Type B pancreatic cell (in vitro differentiated cells): ENCODE measurements at places on chromosomes 3 and 15.

DNA sequence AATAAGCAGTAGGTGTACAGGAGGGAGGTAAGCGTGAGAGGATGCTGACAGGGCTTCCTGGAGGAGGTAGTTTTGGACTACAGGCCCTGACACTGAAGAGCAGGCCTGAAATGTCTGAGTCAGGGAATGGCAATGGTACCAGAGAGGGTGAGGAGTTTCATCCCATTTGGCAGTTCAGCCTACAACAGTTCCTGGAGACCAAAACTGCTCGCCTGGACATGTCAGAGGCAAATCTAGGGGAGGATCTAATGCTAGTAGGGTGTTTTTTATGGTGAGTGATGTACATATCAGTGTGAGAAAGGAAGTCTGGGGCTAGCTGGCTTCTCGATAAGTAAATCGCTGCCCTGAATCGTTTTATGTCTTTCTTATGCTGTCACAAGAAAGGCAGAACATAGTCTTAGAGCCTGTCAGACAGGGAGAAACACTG, 13.8 kb upstream of the TNFSF10 start:
- DNase-seq: no peak

DNA sequence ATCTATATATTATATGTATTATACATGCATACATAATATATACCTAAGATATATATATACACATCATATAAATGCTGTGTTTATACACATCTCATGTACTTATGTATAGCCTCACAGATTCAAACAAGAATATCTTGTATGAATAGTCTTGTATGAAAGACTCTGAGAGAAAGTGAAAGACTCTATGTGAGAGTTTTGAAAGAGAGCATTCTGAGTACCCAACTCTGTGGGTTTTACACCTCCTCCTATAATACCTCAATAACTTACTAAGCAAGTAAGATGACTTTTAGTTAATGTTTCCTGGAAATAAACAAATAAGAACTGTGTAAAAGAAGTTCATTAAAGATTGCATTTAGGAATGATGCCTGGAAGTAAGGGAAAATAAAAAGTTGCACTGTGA, 108.1 kb upstream of the GMNC start:
- no peak for DNase-seq

GRCh38 chr3:134300520-134300919, 49.9 kb upstream of the RYK start:
- no peak for DNase-seq

DNA sequence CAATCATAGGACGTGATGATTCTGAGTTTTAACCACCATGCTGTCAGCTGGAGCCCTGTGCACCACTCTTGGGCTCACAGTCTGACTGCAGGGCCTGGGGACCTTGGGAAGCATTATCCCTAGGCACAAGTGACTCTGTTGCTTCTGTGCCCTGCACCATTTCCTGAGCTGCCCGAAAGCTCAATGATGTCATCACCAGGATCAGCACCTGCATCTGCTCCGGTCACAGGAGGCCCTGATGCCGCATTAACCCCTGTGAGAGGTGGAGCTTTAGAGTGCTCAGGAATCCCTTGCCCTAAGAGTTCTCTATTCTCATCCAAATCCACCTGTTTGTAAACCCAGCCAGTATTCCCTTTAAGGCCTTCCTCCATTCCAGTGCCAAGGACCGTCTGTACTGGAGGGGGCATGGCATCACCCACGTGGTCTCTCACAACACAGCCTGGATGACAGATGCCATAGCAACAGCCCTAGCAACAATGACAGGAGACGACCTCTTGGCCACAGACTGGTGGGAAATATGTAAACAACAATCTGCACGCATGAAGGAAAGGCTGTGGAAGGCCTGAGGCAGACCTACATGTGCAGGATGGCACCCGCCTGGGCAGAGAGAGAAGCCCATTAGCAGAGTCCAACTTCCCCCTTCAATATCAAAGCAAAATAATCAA, 37.9 kb downstream of the NTRK3 start:
- no peak for DNase-seq

- DNase-seq: no peak
Measured at GRCh38 chr3:132401255-132401654, 16.0 kb upstream of the DNAJC13 start.

GRCh38 chr15:93899817-93900216, 331.5 kb upstream of the MCTP2 start:
- no peak for DNase-seq

DNA sequence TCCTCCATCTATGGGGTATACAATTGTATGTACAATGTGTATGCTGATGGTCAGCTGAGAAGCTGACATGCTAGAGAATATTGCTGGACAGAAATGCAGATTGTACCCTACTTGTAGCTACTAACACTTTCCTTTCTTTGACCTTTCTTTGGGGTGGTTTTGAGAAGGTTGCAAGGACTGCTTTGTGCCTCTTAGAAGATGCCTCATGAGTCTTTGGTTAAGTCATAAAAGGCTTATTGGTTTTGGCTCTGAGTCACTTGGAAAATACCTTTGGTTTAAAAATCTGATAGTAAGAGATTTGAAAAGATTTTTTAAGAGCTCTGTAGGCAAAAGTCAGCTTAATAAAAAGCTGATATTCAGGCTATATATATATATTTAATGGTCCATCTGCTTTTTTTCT, 71.5 kb downstream of the ZMAT3 start:
- DNase-seq: no peak

DNA sequence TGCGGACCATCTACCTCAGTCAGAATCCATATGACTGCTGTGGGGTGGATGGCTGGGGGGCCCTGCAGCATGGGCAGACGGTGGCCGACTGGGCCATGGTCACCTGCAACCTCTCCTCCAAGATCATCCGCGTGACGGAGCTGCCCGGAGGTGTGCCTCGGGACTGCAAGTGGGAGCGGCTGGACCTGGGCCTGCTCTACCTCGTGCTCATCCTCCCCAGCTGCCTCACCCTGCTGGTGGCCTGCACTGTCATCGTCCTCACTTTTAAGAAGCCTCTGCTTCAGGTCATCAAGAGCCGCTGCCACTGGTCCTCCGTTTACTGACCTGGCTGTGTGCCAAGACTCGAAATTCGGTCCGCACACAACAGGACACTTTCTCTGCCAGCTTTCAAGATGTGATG, 21.9 kb downstream of the NRROS start:
- DNase-seq: no peak

DNA sequence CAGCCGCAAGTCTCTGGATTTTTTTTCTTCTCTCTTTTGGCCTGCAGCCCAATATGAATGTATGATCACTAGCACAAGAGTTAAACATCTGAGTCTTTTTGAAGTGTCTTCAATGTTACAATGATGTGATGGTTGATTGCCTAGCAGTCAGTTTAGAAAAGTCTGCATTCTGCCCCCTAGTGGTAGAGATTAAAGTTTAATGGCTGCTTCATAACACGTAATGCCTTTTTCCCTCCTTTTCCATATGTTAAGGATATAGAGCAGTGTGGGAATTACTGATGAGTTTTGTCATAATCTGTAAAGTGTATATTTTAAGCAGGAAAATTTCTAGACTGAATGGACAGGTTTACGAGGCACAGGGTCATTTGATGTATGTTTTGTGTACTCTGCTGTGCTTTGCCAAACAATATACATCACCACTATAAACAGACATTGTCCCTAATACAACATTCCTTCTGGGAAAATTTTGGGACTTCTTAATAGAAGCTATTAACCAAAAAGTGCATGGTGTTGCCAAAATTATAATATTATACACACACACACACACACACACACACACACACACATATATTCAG, 1038.5 kb upstream of the NR2F2 start:
- DNase-seq: no peak

GRCh38 chr3:56800832-56801661, 702 bp downstream of the ARHGEF3 start:
- DNase-seq: no peak

DNA sequence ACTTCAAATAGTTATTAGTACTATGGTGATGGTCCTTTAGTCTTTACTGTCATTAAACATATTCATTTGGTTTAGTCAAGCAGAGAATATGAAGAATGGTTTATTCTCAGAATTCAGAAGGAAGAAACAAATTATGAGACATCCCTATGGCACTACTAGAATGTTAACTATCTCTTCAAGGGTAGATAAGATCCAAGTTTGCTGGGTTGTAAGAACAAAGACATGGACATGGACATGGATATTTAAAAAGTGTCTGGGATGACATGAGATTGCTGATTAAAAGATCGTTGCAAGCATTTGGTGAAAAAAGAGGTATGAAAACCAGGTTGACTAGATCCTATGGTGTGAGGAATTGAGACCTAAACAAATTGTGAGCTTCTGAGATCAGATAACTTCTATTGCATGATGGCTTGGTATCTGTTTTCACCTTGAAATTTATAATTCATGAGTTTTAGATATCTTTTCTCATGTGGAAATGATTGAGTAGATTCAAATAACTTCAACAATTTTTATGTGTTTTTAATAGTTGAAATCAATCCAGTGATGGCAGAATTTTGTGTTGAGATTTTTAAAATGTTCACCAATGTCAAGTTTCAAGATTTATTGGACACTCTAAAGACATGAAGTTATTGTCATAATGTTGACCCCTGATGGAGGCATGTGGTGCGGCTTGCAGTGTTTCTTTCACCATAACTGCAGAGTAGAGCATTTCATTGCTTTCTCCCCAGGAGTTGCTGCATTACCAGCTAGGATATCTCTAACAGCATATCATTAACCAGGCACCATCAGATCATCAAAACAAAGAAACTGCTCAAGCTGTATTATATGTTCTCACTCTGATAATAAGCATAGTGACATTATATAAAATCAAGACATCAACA, 72.6 kb downstream of the NAALADL2 start:
- no peak for DNase-seq

GRCh38 chr3:134075846-134076245, 46.1 kb upstream of the SLCO2A1 start:
- DNase-seq: no peak

- DNase-seq: no peak
Measured at GRCh38 chr3:152177757-152178156, 91.0 kb upstream of the MBNL1 start.

DNA sequence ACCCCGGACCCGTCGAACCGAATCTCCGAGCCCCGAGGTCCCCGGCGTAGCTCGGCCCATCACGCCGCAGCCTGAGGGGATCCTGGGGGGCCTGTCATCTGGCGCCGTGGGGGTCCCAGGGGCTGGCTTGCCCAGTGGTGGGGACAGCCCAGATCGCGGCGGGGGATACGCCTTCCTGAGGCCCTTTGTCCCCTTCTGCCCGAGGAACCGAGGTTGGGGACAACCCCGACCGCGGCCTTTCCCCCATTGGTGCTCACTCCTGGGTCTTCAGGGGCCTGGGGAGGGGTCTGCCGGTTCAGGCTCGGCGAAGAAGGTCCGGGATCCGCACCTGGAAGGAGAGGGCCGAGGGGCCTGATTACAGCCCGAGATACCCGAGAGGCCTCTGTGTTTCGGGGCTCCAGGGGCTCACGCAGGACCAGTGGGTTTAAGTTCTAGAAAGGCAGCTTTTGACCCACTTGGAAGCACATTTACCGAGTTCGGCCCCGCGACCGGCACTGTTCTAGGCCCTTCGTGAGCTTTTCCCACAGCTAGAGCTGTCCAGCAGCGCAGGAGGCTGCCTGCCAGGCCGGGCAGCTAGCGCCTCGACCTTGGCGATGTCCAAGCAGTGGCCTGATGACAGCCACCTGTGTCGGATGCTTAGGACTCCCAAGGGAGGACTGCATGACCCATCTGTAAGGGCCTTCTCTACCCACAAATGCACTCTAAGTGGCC, 504 bp downstream of the ABHD2 start:
- DNase-seq: peak; percentile 72

DNA sequence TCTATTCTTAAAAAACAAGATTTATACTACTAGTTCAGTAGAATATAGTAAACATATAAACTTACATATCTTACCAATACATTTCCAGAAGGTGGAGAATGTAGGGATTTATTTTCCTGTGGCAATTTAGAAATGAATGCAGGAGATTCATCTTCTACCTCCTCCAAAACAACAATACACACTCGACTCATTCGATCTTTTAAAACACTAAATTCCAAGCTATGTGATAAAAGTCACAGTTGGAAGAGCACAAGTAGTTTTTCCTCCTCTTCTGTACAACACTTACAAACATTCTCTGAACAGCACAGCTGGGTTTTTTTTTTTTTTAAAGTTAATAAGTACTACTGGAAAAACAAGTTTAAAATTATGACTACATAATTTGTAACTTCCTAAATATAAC, 1.4 kb downstream of the ANKRD28 start:
- DNase-seq: no peak

- no peak for DNase-seq
Measured at GRCh38 chr3:32048487-32049182, 57.8 kb upstream of the GPD1L start.

DNA sequence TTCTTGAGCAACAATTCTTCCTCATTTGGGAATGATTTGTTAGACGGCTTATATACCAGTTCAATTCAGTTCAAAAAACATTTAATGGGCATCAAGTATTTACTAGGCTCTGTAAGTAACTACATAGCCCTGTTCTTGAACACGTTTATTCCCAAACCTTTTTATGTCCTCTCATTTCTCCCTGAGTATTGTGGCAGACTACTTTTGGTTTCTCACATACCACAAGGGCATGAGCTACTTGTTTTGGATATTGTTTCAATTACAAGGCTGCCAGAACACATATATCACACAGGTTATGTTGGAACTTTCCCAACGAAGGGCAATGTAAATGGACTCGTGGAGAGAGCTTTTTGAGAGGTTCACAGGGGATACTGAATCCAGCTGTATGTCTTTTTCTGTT, 363.8 kb upstream of the NAALADL2 start:
- DNase-seq: no peak

GRCh38 chr15:94206463-94207167, 24.7 kb upstream of the MCTP2 start:
- no peak for DNase-seq

DNA sequence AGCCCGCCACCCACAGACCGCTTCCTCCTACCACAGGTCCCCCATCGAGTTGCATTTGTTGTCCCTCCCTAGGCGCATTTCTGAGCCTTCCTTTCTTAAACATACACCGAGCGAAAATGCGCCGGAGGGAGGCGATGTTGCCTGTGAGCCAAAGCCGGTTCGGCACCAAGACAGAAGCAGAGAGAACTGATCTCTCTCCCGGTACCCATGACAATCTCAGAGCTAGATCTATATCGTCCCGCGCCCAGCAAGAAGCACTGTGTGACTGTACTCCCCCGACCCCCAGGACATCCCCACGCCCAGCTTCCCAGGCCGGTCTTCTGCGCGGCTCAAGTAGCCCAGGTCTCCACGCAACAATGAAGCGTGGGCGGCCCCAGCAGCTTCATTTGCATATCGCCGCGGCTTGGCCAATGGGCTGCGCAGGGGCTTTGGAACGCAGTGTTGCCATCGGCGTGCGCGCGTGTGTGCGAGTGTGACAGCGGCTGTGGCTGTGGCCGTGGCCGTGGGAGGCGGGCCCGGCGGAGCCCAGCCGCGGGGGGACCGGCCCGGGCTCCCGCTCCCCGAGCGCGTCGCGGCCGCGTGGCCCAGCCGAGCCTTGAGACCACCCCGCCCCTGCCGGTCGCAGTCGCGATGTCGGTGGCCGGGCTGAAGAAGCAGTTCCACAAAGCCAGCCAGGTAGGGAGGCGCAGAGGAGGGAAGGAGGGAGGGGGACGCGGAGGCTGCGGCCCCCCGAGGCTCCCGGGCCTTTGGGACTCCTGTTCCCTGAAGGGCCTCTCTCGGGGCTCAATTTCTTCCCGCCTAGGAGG, at the start of gene SH3GL3:
SH3GL3 (plus strand) TSS at position 438 of the 806 bp plus-strand sequence; CDS start at position 631, 193 bp downstream.
- DNase-seq: peak; percentile 87

GRCh38 chr3:126569390-126569975, 10.8 kb upstream of the C3orf22 start:
- DNase-seq: no peak

- no peak for DNase-seq
Measured at GRCh38 chr3:98814817-98815420, 51.8 kb downstream of the ST3GAL6 start.
